Activated CD4-positive, alpha-beta T cell treated with anti-CD3 and anti-CD28 coated beads, Interleukin-2, amount 50 U/mL, for 4 hours (primary cell): ENCODE measurements at places on chromosomes 5 and 9.

GRCh38 chr5:61784341-61784740 lies 452.3 kb downstream of the ZSWIM6 start:
- DNase-seq, result no peak

- DNase-seq, result no peak
These were observed 30.0 kb upstream of the PPP1R2B start for GRCh38 chr5:156819967-156820581.

DNA sequence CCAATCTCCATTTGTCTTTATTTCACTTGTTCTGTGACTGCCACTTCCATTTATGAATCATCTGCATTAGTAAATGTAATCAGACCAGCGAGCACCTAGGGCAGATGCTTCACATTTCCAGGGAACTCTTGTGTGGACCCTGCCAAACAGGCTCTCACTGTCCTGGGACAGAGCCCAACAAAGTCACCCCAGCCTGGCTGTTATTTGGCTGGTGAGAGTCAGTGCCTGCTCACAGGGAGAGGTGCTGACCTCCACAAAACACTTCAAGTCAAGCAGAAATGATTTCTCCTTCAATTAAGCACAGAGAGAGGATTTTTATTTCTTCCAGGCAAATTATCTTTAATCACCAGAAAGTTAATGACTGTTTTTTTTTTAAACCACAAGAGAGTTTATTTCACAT lies 568.0 kb downstream of the MTRR start:
- DNase-seq, result no peak

- DNase-seq, result no peak
These were observed 101.9 kb downstream of the NLN start for GRCh38 chr5:65823845-65824445.

GRCh38 chr9:22211588-22212360 lies 202.7 kb upstream of the CDKN2B start:
- no peak for DNase-seq

DNA sequence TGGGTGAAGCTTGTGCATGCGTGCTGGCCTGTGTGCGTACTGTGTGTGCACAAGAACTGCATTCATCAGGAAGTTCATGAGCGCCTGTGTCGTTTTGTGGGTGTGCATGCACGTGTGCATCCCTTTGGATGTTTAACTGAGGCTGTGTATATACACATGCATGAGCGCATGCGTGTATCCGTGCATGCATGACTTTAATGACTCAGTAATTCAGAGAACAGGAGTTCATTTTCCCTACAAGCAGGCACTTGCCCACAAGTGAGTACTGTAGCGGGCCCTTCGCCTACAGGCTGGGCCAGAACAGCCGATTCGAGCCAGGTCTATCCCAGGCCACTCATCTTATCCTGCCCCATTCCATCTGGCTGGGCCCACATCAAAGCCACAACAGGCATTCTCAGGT lies 29.8 kb downstream of the CORO2A start:
- DNase-seq, result no peak

DNA sequence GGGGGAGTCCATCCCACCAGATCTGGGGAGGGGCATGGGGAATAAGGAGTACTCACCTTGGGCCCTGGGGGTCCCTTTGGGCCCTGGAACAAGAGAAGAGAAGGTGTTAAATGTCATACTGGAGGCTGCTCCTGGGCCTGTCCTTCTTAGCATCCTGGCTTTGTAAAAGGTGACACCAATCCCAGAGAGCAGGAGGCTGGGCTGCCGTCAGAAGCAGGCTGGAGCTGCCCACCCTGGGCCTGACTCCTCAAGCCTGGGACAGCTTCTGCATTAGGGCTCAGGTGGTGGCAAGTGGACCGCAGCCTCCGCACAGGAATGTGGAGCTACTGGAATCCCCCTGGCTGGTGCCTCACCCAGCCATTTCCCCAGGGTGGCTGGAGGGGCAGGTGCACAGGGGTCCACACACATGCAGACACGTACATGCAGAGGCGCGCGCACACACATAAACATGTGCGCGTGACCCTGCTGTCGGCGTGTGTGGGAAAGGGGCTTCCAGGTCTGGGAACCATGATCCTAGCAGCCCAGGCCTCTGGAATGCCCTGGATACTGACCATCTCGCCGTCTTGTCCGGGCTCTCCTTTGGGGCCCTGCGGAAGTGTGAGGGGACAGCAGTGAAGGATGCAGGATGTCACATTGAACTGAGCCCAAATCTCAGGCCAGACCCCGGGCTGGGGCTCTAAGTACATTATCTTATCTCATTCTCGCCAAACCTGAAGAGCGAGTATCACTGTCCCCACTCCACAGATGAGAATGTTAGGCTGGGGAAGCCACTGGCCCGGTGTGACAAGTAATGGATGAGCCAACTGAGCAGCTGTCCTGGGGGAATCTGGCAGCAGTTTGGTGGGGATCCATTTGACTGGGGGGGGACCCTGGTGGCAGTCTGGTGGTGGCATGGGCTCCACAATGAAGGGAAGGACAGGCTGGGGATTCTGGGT lies 29.3 kb upstream of the PHYKPL start:
- DNase-seq, result no peak

DNA sequence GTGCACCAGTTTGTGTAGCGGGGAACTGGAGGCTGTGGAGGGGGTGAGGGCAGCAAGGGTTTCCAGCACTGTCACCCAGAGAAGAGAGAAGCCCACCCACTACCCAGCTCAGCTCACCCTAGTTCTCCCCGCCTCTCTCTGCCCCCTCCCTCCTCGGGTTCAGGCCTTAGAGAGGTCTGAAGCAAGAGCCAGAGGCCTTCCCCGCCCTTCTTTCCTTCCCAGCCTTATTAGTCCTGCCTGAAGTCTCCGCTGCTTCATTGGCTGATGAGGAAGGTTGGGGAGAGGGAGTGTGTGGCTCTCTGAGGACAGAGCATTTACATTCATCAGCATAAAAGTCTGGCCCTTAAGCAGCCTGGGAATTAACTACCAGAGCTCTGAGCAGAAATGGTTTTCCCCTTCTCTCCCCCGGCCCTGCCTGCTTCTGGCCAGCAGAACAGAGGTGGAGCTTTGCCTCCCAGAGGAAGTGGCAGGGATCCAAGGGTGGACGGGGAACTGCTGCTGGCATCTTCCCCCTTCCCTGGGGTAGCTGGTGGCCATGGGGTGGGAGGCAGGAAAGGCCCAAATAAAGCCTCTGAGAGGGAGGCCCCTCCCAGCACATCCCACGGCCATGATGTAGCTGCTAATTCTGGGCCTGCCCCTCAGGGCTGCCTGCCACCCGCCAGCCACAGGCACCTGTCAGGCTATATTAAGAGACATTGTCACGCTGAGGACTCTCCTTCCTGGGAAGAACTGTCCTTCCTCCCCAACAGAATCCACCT lies 4.1 kb downstream of the DNAJB5 start:
- DNase-seq, result no peak

- DNase-seq, result no peak
These were observed 345.0 kb downstream of the TLE1 start for GRCh38 chr9:81344366-81344765.

- DNase-seq, result no peak
These were observed 26.9 kb downstream of the CRB2 start for GRCh38 chr9:123382653-123383511.

GRCh38 chr9:136774416-136775045 lies 10.2 kb upstream of the LCN15 start:
- no peak for DNase-seq
